GM03348 (cell line): ENCODE measurements at places on chromosomes 7 and 10.

GRCh38 chr10:72598769-72599701 is 26.8 kb downstream of the MICU1 start:
- DNase-seq: no peak

- DNase-seq: no peak
Measured at GRCh38 chr7:134071355-134072331, 55.5 kb upstream of the LRGUK start.

DNA sequence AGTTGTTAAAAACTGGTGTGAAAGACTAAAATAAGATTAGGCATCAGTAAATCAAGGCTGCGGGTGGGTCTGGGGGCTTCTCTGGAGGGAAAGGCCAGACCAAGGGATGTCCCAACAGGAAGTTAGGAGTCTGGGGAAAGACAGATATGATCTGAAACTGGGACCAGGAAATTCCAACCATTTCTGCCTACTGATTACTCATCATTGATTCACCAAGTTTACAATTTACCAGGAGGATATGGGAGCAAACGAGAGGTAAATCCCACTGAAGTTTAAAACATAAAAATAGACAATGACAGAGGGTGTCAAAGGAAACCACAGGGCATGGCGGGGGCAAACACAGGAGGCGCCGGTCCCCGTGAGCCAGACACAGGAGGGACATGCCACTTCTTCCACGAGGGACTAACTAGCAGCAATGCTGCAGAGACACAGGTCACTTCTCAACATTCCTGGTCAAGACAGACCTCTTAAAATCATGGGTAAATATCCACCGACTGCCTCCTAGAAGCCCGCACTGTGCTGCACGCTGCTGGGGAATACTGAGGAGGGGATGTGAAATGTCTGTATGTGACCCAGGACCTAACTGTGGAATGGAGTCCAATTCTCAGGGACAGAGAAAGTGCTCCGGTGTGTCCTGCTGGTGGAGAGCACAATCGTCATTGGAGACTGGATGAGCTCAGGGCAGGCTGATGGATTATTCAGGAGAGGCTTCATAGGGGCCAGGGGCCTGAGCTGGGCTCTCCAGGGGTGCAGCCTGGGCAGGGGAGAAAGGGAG is 153.4 kb upstream of the KLF14 start:
- DNase-seq: peak; percentile 77

- DNase-seq: peak; percentile 91
Measured at GRCh38 chr7:75054744-75055143, 18.9 kb downstream of the RCC1L start.

- DNase-seq: no peak
Measured at GRCh38 chr7:103857435-103857834, 132.0 kb downstream of the RELN start.

DNA sequence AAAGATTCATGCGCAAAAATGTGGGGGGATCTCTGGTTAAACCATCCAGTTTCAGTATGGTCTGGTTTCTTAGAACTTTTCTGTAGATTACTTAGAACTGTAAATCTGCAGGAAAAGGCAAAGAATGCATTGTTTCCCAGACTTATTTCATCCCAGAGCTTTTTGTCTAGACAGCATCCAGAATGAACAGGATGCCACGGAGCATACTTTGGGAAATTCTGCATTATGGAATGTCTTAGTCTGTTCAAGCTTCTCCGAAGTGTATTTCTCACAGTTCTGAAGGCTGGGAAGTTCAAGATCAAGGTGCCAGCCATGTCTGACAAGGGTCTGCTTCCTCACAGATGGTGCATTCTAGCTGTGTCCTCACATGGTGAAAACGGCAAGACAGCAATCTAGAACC is 136.3 kb downstream of the INHBA start:
- no peak for DNase-seq

DNA sequence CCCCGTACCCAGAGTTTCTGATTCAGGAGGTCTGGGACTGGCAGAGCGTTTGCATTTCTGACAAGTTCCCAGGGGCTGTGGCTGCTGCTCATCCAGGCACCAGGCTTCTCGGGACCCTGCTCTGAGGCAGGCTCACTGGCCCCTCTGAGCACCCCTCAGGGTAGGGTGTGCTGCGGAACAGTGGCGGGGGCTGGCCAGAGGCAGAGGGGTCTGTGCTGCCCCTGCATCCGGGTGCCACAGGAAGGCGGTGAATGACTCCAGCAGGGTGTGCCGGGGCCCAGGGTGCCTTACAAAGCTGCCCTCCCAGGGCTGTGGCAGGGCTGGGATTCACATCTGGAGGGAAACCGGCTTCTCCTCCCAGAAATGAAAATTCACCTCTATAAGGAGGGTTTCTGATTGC is 77.4 kb downstream of the CHST15 start:
- no peak for DNase-seq

GRCh38 chr7:89054361-89054760 is 258.8 kb upstream of the TEX47 start:
- no peak for DNase-seq

DNA sequence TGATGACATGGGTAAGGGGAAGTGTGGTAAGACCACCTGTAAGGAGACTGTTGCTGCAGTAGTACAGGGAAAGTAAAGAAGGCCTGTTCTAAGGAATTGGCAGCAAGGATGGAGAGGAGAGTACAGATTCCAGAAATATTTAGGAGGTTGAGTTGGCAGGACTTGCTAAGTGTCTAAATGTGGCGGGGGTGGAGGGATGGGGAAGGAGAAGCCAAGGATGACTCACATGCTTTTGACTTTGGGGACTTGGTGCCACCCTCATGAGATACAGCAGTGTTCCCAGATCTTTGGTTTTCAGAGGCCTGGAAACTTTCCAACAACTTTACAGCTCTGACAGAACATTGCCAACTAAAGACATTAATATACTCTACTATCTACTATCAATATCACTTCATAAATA is 45.4 kb downstream of the CDK6 start:
- DNase-seq: peak; percentile 79

- DNase-seq: no peak
Measured at GRCh38 chr10:58467931-58468635, 44.6 kb upstream of the BICC1 start.

- no peak for DNase-seq
Measured at GRCh38 chr7:90728568-90728967, 132.4 kb downstream of the CDK14 start.

- DNase-seq: no peak
Measured at GRCh38 chr10:3169271-3169670, 3.3 kb downstream of the PITRM1 start.

- no peak for DNase-seq
Measured at GRCh38 chr7:105454921-105455320, 66.2 kb upstream of the SRPK2 start.

DNA sequence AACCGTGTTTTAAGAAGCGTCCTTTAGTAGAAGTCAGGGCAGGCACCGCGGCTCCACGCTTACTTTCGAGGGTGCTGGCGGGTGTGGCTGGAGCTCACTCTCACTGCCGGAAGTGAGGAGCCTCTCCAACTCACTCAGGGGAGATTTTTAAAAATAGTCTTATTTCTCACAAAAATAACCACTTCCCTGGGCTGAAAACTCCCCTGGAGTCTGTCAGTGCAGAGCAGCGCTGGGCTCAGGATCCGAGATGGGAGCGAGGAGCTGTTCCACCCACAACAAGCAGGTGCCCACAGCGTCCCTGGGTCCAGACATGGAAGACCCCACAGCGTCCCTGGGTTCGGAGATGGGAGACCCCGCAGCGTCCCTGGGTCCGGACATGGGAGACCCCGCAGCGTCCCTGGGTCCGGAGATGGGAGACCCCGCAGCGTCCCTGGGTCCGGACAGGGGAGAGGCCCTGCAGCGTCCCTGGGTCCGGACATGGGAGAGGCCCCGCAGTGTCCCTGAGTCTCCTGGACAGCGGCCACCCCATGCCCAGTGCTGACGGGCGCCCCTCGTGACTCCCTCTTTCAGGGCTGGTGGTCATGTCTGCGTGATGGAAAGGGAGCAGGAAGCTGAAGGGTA is 51.2 kb downstream of the VIPR2 start:
- no peak for DNase-seq

GRCh38 chr7:26959290-26959689 is 94.9 kb upstream of the SKAP2 start:
- no peak for DNase-seq

GRCh38 chr7:151459726-151460473 is 20.0 kb upstream of the CRYGN start:
- DNase-seq: peak; percentile 90

- peak; percentile 13 for DNase-seq
Measured at GRCh38 chr10:90859321-90859751, 1.5 kb upstream of the HTR7 start.

GRCh38 chr10:100184840-100185239 is 989 bp downstream of the ERLIN1 start:
- peak; percentile 25 for DNase-seq
